ENCODE measurements at places on chromosomes 16 and 17.
A peak's percentile ranks its signal among the peaks of the same experiment; 100 is the strongest.

DNA sequence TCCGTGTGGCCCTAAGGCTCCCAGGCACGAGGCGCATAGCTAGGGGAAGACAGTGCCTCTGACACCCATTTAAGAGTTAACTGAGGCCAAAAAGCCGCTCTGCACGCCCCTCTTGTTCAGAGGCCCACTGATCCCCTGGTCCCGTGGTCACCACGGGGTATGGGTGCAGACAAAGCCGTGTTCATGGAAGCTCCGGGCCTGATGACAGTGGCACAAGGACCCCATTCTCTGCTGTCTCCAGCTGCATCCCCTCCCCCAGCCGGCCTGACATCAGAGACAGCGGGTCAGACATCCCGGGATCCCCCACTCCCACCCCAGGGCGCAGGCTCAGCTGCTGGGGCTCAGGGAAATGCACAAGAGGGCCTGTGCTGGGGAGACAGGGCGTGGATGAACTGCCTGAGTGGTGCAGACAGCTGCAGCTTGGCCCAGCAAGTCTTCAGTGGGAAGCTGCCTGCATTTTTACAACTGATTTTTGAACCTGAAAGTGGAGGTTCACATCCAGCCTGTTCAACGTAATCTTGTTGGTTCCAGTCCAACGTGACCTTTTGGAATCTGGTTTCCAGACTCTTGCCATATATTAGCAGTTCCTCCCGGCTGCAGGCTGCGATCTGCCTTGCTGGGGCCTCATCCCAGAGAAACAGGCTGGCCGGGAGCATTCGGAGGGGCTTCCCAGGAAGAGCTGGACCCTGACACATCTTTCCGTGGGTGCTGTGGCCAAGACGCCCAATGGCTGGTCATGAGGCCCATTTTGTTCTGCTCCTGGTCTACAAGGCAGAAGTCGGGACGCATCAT, 9.7 kb upstream of the BAHCC1 start:
- no peak for DNase-seq

GRCh38 chr16:76959166-76959565, 231.8 kb upstream of the MON1B start:
- DNase-seq = no peak

GRCh38 chr16:83113317-83113716, 486.5 kb downstream of the CDH13 start:
- DNase-seq = no peak

DNA sequence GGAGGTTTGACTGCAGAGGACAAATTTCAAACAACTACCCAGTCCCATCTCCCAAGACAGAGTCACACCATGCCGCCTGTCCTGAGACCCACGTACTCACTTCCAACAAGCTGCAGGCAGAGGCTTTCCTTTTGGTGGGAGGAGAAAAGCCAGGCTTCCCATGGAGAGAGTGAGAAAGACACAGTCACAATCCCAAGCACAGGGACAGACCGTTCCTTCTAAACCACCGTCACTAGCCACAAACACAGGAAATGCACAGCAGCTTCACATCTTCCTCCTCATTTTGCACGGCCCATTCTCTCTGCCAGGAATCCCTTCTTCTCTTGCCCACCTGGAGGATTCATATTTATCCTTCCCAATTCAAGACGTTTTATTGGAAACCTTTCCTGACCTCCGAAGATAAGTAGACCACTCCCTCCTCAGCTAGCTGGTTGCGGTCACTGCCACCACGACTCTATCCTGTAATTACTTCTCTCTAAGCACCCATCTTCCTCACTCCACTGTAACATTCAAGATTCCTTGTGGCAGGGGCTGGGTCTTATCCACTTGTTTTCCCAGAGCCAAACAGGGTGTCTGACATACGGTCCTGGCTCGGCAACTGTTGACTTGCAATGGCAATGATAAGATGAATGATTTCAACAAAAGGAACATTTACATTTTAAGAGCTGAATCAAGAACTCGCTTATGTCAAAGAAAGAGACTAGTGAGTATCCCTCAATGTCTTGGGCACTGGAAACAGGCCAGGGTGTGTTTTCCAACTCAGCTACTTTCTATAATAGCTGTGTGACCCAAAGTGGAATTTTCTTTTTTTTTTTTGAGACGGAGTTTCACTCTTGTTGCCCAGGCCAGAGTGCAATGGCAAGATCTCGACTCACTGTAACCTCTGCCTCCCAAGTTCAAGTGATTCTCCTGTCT, 87.6 kb downstream of the XYLT1 start:
- no peak for DNase-seq

DNA sequence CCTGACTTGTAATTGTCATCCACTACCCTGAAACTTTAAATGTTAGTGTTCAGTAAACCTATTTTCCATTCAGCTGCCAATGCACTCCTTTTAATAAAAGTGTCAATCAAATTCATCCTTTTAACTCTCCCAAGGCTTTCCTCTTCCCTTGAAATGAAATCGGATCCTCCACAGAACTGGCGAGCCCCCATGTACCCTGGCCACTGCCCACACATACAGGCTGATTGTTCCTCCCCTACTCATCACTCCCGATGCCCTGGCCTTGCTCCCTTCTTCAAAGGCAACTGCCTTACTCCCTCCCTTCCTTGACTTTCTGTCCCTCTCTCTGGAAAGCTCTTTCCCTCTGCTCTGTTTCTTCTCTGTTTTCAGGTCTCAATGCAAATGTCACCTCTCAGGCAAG, 7.6 kb downstream of the KRT33A start:
- no peak for DNase-seq

DNA sequence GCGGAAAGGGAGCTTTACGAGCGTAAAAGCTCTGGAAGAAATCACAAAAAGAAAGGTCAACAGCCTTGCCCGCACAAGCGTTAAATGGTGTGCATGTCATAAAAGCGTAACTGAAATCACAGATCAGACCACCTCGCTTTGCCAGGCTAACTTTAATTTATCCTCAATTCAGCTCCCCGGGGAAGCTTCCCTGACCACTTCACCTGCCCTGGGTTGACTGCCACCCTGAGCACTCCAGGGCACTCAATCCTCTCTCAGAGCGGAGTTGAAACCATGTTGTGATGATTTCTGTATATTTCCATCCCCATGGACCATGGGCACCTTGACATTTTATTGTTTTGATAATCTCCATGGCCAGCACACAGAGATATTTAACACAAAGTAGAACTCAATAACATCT, 16.1 kb upstream of the NAGS start:
- DNase-seq = no peak

GRCh38 chr17:38592487-38592886, 13.3 kb downstream of the SRCIN1 start:
- no peak for DNase-seq

DNA sequence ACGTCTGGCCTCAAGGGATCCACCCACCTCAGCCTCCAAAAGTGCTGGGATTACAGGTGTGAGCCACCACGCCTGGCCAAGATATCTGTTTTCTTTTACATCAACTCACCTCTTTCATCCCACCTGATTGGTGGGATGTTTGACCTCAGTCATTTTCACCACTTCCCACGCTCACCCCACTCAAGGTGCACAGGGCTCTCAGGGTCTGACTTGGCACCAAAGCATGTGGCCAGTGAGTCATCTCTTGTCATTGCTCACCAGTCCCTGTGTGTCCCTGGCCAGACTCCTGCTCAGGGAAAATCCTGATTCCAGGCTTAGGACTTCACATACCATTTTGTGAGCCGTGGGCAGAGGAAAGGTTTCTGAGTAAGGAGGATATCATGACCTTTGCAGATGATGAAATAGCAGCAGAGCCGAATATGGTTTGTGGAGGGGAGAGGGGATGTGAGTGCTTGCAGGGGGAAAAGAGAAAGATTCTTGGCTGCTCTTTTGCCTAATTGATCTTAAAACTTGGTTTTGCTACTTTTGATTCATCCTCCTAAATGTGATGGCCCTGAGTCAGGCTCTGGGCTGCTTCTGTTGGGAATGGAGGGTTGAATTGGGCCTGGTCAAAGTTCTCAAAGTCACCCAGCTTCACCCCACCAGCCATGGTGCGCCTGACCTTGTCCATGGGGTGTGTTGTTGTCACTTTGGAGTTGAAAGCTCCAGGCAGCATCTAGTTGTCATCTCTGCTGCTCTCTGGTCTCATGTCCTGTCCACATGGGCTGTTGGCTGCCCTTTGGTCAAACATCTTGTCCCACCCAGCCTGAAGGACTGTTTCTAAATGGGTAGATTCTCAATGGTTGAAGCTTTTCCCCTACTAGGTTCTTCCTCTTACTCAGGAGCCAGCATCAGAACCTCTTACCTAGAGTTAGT, 6.0 kb upstream of the KCNH6 start:
- peak; percentile 93 for DNase-seq

DNA sequence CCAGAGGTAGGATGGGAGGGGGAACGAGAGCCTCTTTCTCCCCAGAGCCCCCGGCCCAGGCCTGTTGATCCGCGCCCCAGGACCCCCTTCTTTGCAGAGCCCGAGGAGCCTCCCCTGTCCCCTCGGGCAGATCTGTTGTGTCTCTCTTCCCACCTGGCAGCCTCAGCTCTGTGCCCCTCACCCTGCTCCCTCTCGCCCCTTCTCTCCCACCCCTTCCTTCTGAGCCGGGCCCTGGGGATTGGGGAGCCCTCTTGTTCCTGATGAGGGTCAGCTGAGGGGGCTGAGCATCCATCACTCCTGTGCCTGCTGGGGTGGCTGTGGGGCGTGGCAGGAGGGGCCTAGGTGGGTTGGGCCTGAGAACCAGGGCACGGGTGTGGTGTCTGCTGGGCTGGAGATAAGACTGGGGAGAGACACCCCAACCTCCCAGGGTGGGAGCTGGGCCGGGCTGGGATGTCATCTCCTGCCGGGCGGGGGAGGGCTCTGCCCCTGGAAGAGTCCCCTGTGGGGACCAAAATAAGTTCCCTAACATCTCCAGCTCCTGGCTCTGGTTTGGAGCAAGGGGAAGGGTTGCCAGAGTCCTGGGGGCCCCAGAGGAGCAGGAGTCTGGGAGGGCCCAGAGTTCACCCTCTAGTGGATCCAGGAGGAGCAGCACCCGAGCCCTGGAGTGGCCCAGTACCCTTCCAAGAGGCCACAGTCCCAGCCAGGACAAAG, 65.4 kb downstream of the MRC2 start:
- peak; percentile 61 for DNase-seq

DNA sequence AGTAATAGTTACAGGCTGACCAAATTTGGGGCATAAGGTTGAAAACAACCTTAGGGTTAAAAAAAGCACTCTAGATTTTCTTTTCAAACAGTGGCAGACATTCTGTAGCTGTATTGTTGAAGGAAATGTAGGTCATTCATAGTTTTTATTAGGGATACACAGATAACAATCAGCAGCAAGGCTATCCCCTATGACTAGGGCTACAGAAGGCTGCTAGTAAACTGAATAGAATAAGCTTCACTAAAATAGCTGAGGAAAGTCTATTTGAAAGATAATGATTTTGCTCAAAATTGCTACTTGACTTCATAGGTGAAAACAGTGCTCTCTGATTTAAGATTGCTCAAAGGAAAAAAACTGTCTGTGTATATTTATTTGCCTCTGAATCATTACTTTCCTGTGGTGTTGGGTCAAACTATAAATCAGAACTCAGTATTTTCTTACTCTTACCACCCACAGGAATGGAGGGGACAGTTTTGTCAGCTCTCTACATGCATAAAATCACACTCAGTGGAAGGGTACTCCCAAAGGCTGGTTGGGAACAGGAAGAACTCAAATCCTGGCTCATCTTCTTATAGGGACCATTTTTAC, 24.8 kb downstream of the RPGRIP1L start:
- no peak for DNase-seq

DNA sequence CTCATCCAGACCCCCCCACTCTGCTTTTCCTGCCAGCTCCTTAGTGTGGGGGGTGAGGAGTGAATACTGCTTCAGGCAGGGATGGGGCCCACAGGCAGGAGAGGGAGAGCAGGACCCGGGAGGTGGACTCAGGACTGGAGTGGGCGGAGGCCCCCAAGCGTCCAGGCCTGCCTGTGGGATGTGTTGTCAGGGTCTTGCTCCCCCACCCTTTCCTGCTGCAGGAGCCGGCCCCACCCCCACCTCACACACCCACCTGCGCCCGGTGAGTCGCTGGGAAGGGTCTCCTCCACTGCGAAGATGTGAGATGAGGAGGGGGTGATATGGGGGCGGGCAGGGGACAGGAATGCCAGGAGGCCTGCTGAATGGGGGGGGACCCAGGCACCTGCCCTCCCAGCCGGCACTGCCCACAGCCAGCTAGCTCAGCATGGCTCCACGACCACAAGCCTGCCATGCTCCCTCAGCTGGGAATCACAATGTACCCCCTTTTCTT, 1.1 kb downstream of the FAM171A2 start:
- no peak for DNase-seq

- no peak for DNase-seq
Measured at GRCh38 chr16:81445966-81446906, 1.6 kb downstream of the CMIP start.

DNA sequence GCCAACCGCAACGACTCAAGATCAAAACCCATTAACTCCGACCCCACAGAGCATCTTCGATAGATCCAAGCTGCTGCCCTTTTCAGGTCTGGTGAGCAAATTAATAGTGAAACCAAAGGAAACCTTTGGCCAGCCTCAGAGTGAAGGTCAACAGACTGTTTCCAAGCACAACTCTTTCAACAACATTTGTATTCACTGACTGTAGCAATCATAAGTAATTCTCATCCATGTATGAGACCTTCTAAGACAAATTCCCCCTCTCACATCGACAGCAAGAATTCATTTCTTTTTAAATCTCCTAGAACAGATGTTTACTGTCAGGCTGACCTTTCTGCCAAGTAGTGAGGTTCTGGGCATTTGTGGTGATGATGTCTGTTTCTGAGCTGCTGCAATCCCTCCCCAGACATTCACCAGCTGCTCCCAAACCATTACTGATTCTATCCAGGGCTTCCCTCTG, 64.2 kb downstream of the SLC39A11 start:
- DNase-seq = no peak

DNA sequence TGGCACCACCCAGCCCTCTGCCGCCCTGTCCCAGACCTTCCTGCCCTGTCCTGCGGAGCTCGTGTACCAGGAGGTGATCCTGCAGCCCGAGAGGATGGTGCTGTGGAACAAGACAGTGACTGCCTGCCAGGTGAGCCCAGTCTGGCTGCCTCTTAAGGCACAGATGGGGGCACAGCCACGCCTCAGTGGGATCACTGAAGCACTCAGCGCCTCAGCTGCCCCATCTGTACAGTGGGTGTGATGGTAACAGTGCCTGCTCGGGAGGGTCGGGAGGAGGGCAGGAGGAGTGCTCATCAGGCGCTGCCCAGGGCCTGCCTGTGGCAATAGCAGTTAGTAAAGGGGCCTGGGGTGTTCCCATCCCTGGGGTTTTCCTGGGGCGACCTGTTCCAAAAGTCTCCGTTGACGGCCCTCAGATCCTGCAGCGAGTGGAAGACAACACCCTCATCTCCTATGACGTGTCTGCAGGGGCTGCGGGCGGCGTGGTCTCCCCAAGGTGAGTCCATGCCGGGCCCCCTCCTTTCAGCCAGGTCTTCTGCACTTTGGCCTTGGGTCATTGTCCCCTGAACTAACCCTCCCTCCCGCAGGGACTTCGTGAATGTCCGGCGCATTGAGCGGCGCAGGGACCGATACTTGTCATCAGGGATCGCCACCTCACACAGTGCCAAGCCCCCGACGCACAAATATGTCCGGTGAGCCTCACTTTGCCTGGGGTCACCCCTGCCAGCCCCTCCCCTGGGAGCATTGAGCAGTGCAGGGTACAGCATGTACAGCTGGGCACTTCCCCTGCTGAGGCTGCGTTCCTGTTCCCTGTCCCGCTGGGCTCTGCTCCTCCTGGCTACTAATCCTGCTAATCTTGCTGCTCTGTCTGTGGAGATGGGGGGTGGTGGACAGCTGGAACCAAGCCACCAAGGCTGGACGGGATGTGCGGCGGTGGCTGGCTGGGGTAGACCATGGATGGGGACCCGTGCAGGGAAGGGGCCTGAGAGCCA, 4.5 kb upstream of the TCAP start:
- no peak for DNase-seq

GRCh38 chr17:1186214-1186820, 6.5 kb upstream of the ABR start:
- DNase-seq = peak; percentile 76
